Esophagus squamous epithelium (tissue), 5 donors: ENCODE measurements at places on chromosomes 3 and 15. TPM values are rescaled to one million over a fixed set of nuclear protein-coding genes. Genes with fewer than 3 reads are reported as not detected.

DNA sequence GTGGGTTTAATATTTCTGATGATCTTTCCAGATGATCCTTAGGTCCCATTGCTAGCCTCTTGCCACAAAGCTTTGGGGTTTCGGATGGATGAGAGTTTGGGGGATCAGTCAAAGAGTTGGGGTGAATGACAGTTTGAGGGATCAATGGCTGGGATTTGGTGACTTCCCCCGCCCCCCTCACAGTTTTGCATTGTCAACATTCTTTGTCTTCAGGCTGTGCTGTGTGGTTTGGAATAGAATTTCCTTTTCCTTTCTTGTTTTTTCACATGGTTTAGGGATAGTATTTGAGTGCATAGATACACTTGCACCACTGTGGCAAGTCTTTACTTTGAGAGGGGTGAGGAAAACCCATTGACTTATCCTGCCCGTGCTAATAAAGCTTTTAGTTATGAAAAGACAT lies 14.3 kb downstream of the MEF2A start:
- no peaks in the 10 kb centered on the region for H3K36me3 ChIP-seq
- DNase-seq, result no peak
- no peak overlapping the region for H3K4me3 ChIP-seq
- no peaks in the 10 kb centered on the region for H3K27me3 ChIP-seq

- no peaks in the 10 kb centered on the region for H3K27me3 ChIP-seq
- H3K4me1 ChIP-seq, result no peaks in the 10 kb centered on the region
- DNase-seq, result no peak
- no peak overlapping the region for H3K27ac ChIP-seq
- no peak overlapping the region for H3K4me3 ChIP-seq
Measured at GRCh38 chr3:98893740-98894139, 7.8 kb downstream of the DCBLD2 start.

DNA sequence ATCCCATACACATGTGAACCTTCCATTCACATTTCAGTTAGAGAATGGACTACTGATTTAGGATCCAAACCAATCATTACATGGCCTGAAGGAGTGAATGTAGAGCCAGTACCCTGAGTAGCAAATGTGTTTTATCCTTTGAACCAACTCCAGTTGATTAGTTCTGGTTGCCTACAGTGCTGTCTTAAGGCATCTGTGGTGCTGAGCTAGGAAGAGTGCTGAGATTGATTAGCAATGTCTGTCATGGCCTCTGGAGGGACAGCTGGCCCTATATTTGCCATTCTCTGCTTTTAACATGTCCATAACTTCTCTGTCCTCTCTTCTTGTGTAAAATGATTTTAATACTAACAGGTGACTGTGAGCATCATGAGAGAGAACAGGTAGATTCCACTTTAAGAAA lies 11.1 kb downstream of the LRTM1 start:
- H3K27ac ChIP-seq, result no peak overlapping the region
- DNase-seq, result no peak
- no peaks in the 10 kb centered on the region for H3K36me3 ChIP-seq

- no peak for DNase-seq
- H3K4me1 ChIP-seq, result peaks cover 28% of the 10 kb centered on the region
- H3K36me3 ChIP-seq, result peaks cover 7% of the 10 kb centered on the region
- no peak overlapping the region for H3K4me3 ChIP-seq
- no peaks in the 10 kb centered on the region for H3K27me3 ChIP-seq
Measured at GRCh38 chr3:97952872-97953271, 19.4 kb downstream of the RIOX2 start.

Gene FAM107A
- 3.9 TPM for total RNA-seq

Gene GOLGA8G
- total RNA-seq, result not detected

Gene P2RY13
- 1.2 TPM for total RNA-seq

Gene TIPARP
- total RNA-seq, result 40.4 TPM
